ENCODE measurements at places on chromosomes 6 and 20. TPM values are rescaled to one million over a fixed set of nuclear protein-coding genes. Genes with fewer than 3 reads are reported as not detected.

Gene HLA-DOB
- 2.7 TPM for total RNA-seq

Gene SNAP91
- not detected for total RNA-seq

DNA sequence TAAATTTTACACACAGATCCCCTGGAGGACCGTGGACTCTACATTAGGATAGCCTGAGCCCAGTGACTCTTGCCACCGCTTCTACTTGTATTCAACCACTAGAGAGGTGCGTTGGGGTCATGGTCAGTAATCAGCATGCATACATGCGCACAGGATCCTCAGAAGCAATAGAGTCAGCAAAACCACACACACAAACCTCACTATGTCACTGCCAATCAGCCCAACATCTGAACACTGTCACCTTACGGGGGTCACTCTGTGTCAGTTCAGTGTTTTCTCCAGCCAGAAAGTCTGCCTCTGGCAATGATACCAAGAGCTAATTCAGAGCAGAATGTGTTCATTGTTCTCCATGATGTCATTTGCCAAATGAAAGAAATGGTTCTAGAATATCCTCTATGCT, 225.3 kb downstream of the KHDC1L start:
- DNase-seq, result no peak

DNA sequence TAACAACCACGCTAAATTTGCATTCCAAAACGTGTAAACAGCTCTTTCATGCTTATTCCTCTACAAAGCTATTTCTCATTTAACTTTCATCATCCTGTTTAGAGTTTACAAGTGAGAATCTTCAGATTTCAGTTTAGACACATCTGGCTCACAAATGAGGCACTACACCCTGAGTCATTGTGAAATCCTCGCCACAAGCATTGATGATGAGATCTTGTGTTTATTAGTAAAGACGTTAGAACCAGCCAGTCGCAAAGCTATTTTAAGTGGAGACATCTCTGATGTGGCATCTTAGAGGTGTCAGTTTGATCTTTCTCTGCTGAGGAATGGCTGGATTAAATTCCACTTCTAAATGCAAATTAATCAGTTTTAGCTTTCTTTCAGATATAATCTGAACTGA, 8.3 kb upstream of the ISM1 start:
- DNase-seq, result no peak

DNA sequence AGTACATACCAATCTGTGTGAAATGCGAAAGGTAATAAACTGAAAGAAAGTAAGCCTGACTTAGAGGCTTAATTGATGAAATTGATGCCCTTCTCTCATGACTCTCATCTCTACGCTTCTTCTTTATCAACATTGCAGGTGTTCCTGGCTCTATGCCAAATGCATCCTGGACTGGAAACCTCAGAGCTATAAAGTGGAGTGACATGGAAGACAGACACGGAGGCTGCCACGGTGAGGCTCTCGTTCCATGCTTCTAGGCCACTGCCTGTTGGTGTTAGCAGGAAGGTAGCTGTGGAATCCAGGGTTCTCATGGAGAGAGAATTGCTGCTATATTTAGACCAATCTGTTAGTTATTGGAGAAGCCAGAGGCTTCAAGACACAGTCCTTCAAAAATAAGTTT, 73.2 kb downstream of the C6orf52 start:
- no peak for DNase-seq

- DNase-seq, result no peak
Observed at GRCh38 chr6:39558079-39558478, 167.1 kb downstream of the KIF6 start.

- no peak for DNase-seq
Observed at GRCh38 chr6:11968241-11968806, 43.8 kb upstream of the HIVEP1 start.

DNA sequence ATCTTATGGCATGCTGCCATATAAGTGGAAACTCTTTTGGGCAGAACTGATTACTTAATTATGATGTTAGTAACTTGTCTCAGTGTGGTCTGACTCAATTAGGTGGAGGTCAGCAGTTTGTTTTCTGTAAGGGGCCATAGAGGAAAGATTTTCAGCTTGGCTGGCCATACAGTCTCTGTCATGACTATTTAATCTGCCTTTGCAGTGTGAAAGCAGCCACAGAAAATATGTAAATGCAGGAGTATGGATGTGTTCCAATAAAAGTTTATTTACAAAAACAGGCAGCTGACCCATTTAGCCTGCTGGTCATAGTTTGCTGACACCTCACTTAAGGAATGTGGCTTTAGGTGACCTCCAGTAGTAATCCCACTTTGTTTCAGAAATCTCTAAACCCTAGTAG, 700.7 kb downstream of the EPM2A start:
- DNase-seq, result no peak

Data from activated CD8-positive, alpha-beta memory T cell treated with anti-CD3 and anti-CD28 coated beads, Interleukin-2, amount 10 ng/mL, durations not matched to agents 7 days and 5 days (primary cell).